Endothelial cell of umbilical vein (primary cell): ENCODE measurements at places on chromosomes 6 and 20.
A peak's percentile ranks its signal among the peaks of the same experiment; 100 is the strongest.

DNA sequence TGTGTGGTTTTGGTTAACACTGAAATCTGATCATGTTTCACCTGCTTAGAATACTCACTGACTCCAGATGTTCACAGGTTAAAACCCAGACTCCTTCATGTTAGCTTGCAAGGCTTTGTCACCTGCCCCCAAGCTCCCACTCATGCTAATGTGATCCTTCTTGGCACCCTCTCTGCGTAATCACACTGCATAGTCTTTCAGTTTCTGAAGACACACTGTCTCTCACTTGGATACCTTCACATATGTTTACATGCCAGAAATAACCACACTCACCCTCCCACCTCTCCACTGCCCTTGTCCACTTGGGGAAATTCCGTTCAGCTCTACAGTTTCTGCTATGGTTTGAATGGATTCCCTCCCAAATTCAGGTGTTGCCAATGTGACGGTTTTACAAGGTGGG lies 234.7 kb upstream of the SASH1 start:
- no peak for DNase-seq

- DNase-seq: no peak
These were observed 16.6 kb downstream of the KDM1B start for GRCh38 chr6:18171871-18172270.

DNA sequence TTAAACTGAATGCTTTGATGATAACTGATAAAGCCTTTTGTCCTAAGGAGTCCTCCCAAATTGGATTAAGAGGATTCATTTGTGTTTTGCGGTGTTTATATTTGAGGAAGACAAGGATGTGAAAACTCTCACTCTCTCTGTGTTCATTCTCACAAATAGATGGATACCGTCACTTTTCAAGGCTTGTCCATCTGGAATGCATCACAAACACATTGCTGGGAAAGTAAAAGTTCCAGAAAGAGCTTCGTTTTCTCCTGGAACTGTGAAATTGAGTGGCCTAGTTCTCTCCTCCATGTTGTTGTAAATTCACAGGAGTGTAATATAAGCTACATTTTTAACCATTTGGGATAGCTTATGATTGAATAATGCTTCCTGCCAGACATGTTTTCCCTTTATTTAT lies 581.6 kb upstream of the FLRT3 start:
- no peak for DNase-seq

DNA sequence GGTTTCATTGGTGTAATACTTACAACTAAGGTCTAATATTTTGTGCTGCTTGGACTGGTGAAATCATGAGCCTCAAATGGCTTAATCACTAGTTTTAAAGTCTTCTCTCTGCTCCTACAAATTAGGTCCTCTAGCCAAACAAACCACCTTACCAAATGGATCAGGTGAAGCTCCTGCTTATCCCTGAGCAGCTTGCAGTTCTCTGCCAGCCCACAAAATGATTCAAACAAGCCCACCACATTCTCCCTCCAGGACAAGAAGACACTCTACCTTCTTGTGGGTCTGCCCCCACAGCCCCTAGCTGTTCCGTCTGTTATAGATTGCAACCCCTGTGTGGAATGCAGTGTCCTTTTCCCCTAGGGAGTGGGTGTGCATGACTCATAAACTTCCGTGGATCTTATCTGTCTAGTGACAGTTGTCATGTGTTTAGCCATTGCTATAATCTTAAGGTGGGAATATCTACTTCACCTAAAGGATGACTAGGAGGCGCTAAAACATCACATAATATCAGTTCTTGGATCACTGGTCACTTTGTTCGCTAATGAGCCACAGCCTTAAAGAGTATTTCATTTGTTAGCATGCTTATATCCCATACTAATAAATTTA lies 940.5 kb upstream of the MANEA start:
- no peak for DNase-seq

DNA sequence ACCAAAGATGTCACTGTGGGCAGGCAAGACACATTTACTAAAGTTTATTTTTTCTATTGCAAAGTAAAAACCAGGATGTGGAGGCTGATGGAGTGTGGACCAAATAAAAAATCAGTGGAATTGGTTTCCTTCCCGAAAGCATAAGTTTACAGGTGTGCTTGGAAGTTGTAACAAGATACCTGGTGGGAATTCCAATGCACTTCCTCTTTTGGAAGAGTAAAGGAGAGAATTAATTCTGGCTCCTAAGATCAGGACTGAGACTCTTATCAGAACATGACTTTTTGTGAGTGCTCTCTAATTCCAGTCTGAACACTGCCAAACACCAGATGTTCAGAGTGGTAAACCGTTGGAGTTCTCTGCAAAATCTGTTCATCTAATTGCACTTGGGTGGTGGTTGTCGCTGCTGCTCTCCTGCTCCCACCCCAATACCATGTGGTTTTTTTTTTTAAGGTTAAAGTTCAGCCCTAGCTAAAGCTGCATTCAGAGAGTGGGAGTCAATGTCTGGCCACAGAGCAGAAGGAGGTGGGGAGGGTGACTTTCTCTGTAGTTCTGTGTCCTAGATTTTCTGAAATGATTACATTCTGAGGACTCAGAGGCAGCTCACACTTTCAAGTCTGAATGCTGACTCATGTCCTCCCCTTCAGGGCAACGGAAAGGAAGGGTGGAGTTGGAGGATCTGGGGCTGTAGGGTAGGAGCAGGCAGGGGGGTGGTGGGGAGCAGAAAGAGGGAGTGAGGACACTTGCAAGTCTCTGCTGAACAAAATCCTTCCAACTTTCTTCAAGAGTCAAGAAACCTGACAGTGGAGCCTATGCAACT lies 275.8 kb upstream of the PRDM1 start:
- DNase-seq: peak; percentile 43
